Activated CD8-positive, alpha-beta memory T cell treated with anti-CD3 and anti-CD28 coated beads for 1 hour (primary cell): ENCODE measurements at places on chromosomes 12 and 14.

GRCh38 chr14:95497561-95498011, 18.9 kb downstream of the SYNE3 start:
- DNase-seq = no peak

DNA sequence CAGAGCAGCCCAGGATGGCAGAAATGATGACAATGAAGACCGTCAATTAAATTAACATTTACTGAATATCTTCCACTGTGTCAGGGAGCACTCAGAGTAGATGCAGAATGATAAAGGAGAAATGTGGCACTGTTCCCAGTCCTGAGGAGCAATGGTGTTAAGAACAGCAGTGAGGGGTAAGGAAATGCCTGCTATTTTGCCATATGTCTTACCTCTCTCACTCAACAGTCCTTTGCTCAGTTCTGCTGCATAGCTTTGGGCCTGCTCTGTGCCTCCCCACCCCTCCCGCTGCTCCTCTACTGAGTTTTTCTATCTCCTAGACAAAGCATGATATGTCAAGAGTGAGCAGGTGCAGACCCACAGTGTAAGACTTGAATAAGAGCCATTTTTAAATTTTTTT, 318.8 kb downstream of the NAV3 start:
- no peak for DNase-seq

- DNase-seq = no peak
Measured at GRCh38 chr14:21514341-21514740, 3.2 kb upstream of the METTL3 start.

DNA sequence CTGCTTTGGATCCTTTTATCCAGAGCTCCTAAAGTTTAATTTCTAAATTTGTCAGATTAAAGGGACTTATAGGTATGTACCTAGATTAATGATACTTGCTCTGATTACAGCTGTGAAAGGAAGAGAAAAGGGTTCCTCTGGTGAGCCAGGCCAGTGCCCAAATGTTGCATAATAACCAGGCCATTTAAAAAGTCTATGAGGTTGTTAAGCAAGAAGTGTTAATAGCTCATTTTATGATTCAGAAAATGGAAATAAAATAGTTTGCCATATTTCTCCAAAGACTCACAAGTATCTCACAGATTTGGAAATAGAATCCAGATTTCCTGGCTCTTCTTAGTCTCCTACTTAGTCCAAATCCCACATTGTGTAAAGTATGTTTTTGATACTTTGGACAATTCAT, 67.6 kb downstream of the SLC38A6 start:
- no peak for DNase-seq

DNA sequence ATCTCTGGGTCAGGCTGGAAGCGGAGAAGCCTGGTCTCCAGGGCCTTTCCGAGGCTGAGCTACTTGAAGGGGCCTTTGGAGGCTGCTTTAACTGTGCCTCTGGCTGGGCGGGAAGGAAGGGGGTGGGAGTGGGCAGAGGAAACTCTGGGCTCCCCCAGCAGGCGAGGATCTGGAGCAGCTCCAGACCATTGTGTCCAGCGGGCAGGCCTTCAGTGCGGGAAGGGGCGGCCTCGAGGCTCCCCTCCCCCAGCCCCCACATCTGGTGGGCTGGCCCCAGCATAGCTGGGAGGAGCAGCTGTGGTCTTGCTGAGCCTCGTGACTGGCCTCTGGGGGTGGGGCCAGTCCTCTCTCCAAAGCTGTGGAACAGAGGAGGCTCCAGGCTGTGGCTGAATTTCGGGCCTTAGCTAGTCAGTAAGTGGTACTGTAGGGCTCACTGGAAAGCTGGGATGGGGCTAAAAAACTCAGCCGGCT, 3.4 kb downstream of the TAMALIN start:
- no peak for DNase-seq

DNA sequence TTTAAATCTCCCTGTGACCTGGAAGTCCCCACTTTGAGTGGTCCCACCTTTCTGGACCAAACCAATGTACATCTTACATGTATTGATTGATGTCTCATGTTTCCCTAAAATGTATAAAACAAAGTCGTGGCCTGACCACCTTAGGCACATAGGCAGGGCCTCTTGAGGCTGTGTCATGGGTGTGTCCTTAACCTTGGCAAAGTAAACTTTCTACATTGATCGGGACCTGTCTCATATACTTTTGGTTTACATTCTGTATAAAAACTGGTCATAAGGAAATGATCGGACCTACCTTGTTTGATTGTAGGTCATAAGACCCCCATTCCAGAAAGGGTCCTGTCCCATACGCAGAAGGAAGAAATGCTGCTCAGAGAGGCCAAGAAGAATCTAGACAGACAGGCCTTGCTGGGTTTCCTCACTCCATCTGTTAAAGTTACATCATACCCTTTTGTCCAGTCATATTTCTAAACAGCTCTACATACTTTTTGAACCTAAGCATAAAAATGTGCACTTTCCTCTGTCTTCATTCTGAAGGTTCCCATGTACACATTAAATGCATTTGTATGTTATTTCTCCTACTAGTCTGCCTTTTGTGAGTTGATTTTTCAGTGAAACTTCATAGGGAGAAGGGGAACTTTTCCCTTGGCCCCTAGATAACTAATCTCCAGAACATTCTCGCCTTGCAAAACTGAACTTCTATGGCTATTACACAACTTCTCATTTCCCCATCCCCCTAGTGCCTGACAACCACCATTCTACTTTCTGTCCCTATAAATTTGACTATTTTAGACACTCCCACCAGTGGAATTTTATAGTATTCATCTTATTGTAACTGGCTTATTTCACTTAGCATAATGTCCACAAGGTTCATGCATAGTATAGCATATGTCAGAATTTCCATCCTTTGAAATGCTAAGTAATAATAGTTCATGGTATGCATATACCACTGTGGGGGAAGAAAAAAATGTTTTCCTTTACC, 30.2 kb upstream of the CPM start:
- DNase-seq = no peak

DNA sequence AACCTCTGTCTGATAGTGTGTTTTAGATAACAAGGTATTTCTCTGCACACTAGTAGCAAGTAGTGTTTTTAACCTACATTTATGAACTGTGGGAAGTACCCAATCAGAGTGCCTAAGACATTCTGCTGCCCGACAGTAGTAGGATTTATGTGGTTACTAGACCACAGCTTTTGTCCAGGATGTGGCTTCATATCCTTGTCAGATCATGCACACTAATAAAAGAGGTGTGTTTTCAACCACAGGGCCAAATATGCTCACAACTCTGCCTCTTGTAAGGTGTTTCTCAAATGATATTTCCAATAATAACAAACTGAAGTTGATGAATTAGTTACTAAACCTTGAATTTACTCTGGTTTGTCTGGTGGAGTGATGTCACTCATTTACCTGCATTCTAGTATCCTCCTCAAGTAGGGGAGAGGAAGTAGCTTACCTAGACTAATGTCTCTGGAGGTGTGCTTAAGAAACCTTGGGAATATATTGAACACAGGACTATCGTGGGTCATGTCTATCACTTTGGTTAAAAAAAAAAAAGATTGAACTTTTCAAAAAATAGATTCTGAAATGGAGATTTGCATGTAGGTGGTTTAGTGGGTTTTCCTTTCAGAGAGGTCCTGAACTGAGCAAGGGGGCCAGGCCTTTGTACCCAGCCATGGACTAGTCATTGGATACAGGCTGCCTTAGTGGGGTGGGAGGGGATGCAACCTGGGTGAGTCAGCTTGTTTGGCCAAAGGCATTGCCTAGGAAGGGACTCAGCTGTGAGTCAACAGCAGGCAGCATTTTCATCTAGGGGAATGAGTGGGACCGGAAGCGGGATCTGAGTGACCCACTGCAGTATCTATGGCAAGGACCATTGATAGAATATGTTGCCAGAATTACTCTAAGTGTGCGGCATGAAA, 14.1 kb downstream of the FBXW8 start:
- DNase-seq = no peak

- no peak for DNase-seq
Measured at GRCh38 chr12:25056486-25057130, 107.7 kb upstream of the BCAT1 start.

- DNase-seq = no peak
Measured at GRCh38 chr12:6936636-6937480, 6.8 kb upstream of the RNU7-1 start.
